ENCODE measurements at places on chromosomes 7 and 10. TPM values are rescaled to one million over a fixed set of nuclear protein-coding genes. Genes with fewer than 3 reads are reported as not detected.

AGR3 gene
- total RNA-seq: not detected

ACTR3C gene
- total RNA-seq: 0.07 TPM

PTPRZ1 gene
- total RNA-seq: not detected

FAM13C gene
- total RNA-seq: 0.73 TPM

R3HCC1L gene
- 6.3 TPM for total RNA-seq

NSUN5 gene
- 14.1 TPM for total RNA-seq

PPRC1 gene
- 20.3 TPM for total RNA-seq

SPDYE11 gene
- total RNA-seq: not detected

CPED1 gene
- total RNA-seq: 3.9 TPM

TMEM213 gene
- not detected for total RNA-seq

MAGI2 gene
- total RNA-seq: 0.84 TPM

MSS51 gene
- total RNA-seq: 0.40 TPM

PAX4 gene
- not detected for total RNA-seq

NKX6-2 gene
- not detected for total RNA-seq

PLEKHA8 gene
- total RNA-seq: 6.7 TPM

PTPRN2 gene
- 12.1 TPM for total RNA-seq

CCAR1 gene
- total RNA-seq: 31.3 TPM

AS3MT gene
- total RNA-seq: 1.1 TPM

C10orf67 gene
- total RNA-seq: not detected

SH2B2 gene
- 3.5 TPM for total RNA-seq

CYP51A1 gene
- 107 TPM for total RNA-seq

MNX1 gene
- total RNA-seq: not detected

GHRHR gene
- total RNA-seq: not detected

PMPCB gene
- total RNA-seq: 38.3 TPM

DOCK4 gene
- 48.5 TPM for total RNA-seq

SCART1 gene
- 0.25 TPM for total RNA-seq

All from mammary microvascular endothelial cell (primary cell).